ENCODE measurements at places on chromosomes 12 and 14.

- no peak for DNase-seq
Measured at GRCh38 chr14:72568296-72568992, 325.5 kb downstream of the DPF3 start.

DNA sequence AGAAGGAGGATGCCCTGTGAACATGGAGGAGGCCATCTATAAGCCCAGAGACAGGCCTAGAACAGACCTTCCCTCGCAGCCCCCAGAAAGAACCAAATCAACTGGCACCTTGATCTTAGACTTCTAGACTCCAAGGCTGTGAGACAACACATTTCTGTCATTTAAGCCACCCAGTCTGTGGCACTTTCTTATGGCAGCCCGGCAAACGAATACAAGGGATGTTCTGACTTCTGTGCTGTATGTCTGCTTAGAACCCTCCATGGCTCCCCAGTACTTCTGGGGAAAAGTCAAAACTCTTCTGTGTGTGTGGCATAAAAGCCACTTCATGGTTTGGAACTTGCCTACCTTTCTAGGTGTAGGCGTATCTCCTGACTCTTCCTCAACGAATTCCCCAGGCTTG is 42.9 kb downstream of the RBM19 start:
- DNase-seq: no peak

GRCh38 chr12:95988506-95989275 is 7.5 kb downstream of the HAL start:
- DNase-seq: no peak

DNA sequence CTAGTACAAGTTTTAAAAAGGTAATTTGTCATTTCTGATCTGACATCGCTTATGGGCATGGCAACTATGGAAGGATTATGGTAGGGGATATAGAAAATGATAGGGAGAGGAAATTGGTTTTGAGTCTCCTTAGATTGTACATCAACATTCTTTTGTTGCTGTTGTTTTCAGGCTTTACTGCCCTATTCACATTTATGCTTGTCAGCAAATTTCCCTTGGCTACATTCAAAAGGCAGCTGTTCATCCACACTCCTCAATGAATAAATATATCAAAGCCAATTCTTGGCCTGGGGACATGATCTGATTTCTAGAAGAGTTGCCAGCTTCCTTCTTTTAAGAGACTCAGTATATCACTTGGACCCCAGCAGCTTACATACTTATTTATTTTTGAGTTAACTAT is 283.4 kb downstream of the CEP128 start:
- DNase-seq: no peak

- no peak for DNase-seq
Measured at GRCh38 chr12:77813558-77813957, 17.1 kb upstream of the NAV3 start.

DNA sequence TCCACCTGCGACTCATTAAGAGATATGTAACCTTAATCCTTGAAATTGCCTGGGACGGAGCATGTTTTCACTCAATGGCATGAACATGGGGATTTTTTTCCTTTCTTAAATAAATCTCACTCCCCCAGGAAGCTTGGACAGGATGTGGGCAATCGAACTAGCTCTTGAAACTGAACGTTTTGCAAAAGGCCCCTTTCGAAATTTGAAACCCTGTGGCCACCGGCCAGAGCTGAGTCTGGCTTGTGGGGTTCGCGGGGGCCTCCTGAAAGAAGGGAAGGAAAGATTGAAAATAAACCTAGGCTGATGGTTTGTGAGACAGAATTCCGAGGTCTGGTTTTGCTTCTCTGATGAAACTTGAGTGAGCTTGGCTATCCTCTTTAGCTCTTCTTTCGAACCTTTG is 101.4 kb upstream of the RTL1 start:
- no peak for DNase-seq

GRCh38 chr12:39581592-39581991 is 38.0 kb downstream of the ABCD2 start:
- DNase-seq: no peak

DNA sequence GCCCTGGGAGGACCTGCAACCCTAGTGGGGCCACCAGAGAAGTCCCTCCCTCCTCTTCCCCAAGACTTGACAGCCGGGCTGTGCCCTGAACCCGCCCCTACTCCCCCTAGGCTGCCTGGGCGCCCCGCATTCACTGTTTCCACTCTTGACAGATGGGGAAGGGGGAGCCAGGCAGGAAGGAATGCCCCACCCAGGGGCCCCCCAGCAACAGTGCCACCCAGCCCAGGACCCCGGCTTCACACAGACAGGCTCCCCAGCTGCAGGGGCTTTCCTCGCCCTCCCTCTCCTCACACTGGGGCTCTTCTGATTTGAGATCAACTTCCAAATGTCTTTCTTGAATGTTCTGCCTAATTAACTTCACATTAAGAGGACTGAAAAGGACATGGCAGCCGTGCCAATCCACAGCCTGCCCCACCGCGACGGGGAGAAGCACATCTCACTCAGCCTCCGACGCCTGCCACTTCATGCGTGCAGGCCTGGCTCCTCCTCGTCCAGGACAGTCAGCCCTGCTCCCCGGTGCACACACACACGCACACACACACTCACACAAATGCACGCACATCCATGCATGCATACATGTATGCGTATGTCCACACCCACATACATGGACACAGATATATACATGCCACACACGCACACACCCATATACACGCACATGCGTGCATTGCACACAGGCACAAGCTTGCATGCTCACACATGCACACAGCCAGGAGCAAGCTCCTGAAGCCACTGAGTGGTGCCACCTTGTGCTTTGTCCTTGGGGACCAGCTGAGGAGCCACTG is 19.6 kb upstream of the C14orf180 start:
- no peak for DNase-seq

- DNase-seq: no peak
Measured at GRCh38 chr14:60093606-60094005, 1.9 kb downstream of the PCNX4 start.

GRCh38 chr12:46609674-46610073 is 216.1 kb downstream of the SLC38A4 start:
- DNase-seq: no peak

DNA sequence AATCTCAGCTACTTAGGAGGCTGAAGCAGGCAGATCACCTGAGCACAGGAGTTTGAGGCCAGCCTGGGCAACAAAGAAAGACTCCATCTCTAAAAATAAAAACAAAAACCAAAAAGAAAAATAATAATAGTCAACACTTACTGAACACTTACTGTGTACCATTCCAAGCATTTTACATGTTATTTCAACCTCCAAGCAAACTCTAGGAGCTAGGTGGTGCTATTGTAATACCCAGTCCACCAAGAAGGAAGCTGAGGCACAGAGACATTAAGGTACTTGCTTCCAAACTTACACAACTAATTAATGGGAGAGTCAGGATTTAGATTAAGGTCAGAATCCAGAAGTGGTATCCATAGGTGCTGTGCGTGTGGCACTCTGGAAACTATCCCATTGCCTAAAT is 13.7 kb upstream of the OR6J1 start:
- DNase-seq: no peak

DNA sequence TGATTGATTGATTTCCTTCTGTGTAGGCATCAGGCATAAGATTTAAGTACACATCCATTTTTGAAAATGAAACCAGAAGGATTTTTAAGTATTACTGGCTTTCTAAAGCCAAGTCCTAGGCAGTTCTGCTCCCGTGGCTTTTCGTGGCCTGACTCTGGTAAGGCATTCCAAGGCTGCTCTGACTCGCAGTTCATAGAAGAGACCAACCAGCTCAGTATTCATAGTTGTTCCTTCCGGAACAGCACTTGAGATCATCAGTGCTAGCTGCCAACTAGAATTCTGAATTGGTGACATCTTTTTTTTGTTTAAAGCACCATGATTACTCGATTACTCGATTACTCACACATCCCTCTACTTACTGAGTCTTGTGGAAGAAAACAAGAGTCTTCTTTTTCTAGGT is 25.9 kb downstream of the SUDS3 start:
- DNase-seq: no peak

DNA sequence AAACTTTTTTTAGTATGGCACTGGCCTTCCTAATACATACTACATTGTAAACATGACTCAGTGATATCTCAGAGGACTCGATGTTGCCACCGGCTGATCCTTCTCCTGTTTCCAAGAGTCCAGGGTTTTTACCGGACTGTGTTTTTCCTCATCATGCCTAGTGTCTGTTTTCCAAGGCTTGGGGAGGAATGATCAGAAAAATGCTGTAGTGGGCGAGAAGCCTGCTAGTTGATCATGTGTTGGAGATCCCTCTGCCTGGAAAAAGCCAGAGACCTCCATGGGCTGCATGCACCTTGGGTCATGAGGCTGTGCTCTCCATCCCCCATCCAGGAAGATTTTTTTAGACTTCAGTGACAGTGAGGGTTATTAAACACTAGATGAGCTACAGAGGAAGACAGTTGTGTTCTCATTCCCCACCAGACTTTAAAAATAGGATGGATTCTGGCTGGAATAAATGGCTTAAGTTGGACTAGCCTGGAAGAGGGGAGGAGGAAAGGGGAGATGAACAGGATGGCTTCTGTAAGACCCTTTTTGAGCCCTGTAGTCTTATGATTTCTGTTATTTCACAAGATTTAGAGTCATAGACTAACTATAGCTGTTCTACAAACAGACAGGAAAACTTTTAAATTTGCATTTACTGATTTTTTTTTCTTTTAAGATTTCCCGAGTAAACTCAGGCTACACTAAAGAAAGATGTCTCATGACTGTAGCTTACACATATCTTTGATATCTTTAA is 145.7 kb downstream of the SAMD4A start:
- DNase-seq: no peak

GRCh38 chr12:132391326-132392041 is 62.1 kb upstream of the GALNT9 start:
- DNase-seq: no peak

DNA sequence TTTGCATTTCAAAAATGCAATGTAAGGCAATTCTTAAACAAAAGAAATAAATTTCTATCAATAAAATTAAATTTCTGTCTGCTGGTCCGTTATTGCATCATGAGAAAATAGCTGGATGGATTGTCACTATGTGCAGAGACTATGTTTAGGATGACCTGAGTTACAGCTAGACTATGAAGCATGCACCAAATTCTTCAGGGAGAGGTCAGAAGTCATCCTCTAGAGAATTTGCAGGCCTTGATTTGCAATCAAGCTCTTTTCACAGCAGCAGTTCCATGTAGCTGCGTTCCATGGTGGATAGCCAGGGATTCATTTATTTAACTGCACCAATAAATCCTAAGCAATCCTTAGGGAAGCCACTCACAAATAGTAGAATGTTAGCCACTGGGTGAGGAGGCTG is 253.7 kb downstream of the MSRB3 start:
- DNase-seq: no peak

GRCh38 chr12:63068857-63069442 is 82.1 kb downstream of the AVPR1A start:
- peak; percentile 73 for DNase-seq

- DNase-seq: no peak
Measured at GRCh38 chr12:113875691-113876090, 90.4 kb downstream of the RBM19 start.

DNA sequence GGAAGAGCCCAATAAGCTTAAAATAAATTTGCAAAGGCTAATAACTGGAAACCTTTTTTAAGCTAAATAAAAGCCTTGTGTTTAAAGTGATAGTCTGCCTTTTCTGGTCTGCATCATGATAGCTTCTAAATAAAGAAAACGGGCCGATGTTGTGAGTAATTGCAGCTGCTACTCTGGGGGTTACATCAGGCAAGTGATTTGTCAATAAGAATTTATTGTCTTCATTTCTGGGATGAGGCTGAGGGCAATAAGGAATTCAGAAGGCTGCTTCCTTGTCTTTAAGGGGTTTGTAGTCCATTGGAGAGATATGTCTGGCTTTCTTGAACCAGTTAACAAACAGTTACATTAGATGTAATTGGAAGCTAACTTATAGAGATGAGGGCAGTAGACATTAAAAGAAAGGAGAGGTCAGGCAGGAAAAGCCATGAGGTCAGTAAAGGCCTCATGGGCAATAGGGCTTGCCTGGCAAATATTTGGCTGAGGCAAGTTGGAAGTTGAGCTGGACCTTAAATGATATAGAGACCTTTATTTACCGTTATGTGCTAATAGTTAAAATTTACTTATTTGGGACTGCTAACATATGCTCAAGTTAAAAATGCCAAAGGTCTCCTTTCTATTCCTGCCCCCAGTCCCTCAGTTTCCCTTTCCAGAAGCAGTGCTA is 85.0 kb downstream of the CRADD start:
- DNase-seq: no peak

DNA sequence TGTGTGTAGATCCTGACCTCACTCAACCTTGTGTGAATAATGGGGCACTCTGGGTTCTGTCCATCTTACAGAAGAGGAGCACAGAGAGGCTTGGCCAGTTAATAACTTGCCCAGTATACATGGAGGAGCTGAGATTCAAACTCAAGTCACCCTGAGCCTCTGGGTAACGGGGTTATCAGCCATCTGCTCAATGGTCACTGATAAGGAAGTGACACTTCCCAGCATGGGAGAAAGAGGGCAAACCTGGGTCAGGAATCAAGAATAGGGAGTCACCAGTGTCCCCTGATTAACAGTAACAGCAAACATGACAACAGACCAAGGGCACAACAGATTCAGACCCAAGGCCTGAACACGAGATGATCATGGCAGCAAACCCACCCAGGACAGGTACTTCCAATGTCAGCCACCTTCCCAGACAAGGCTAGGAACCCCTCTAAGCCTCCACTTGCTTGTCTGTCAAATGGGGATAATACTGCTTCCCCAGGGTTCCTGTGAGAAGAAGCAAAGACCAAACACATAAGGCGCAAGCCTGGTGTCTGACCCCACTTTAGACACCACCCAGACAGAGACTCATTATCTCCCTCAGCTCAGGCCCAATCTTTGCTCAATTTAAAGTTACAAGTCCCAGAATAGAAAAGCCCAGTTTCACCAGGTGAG is 3.6 kb downstream of the CCDC85C start:
- no peak for DNase-seq

GRCh38 chr14:54818201-54819133 is 84.2 kb downstream of the GCH1 start:
- no peak for DNase-seq

DNA sequence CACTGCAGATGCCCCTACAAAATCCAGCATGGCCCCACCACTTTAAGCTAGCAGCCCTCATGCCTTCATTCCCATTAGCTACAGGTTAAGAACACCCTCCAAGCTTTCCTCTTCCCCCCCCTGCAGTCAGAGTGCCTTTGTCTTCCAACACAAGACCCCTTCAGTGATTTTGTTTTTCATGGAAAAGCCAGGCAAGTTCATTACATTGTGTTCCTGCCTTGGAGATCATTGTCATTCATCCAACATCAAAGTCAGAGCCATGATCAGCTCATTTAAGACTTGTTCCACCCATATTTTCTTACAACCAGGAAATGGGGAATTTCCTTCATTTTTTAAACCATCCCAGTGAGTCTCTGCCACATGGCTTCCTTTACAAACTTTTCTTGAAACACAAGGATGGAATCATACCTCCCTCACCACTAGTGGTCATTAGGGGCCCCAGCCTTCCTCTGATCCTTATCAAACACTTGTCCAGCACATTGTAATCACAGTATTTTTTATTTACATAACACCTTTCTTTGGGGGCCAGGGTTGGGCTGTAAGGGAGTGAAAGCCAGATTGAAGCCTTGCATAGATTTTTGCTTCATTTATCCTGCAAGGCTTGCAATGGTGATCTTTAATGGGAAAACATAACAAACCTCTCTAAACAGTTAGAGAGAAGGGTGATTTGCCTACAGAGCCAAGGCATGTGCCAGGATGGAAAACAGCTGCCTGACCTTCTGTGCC is 765.3 kb downstream of the MED13L start:
- DNase-seq: no peak

- no peak for DNase-seq
Measured at GRCh38 chr14:22338917-22339715, 249.9 kb downstream of the DAD1 start.

- no peak for DNase-seq
Measured at GRCh38 chr12:3049611-3050249, 27.4 kb upstream of the TSPAN9 start.

- no peak for DNase-seq
Measured at GRCh38 chr14:71666571-71667145, 265.6 kb upstream of the RGS6 start.

Measured in RPMI8226 (cell line).